Stimulated activated CD4-positive, alpha-beta T cell treated with anti-CD3 and anti-CD28 coated beads, Interleukin-2, amount 100 ng/mL, for 24 hours (primary cell): ENCODE measurements at places on chromosomes 12 and 14.
A peak's percentile ranks its signal among the peaks of the same experiment; 100 is the strongest.

- no peak for DNase-seq
Measured at GRCh38 chr14:64910847-64911495, 3.3 kb upstream of the CHURC1 start.

DNA sequence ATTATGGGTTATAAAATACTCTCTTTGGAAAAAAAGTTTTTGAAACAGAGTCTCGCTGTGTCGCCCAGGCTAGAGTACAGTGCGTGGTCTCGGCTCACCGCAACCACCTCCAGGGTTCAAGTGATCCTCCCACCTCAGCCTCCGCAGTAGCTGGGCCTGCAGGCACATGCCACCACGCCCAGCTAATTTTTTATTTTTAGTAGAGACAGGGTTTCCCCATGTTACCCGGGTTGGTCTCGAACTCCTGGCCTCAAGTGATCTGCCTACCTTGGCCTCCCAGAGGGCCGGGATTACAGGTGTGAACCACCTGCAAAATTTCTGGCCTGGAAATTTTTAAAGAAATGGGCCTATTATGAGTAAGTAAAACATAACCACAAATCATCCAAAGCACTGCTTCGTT is 3.8 kb downstream of the USP15 start:
- no peak for DNase-seq

DNA sequence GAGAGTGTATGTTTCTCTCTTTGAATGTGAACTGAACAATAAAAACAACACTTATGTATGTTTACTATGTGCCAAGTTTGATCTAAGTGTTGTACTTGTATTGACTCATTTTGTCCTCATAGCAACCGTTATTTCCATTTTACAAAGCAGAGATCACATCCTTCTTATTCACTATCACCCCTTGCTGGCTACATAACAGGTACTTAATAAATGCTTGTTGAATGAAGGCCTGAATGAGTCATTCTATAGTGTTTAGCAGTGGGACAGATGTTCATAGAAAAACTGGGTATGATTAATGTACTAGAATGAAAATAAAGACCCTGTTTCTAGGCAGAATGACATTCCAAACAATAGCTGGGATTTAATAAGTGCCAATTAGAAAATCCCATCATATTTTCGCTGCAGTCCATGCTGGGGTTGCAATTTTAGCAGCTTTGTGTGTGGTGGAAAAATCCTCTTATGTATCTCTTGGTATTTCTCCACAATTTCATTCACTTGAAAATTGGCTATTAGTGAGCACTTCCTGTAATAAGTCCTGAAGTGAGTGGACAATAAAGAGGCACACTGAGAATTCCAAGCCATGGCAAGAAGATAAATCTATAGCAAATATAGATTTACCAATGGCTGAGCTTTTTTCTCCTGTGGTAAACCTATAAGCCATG is 86.0 kb downstream of the FAR2 start:
- DNase-seq, result no peak

- DNase-seq, result peak; percentile 8
Measured at GRCh38 chr12:47902131-47902639, 2.6 kb downstream of the VDR start.

DNA sequence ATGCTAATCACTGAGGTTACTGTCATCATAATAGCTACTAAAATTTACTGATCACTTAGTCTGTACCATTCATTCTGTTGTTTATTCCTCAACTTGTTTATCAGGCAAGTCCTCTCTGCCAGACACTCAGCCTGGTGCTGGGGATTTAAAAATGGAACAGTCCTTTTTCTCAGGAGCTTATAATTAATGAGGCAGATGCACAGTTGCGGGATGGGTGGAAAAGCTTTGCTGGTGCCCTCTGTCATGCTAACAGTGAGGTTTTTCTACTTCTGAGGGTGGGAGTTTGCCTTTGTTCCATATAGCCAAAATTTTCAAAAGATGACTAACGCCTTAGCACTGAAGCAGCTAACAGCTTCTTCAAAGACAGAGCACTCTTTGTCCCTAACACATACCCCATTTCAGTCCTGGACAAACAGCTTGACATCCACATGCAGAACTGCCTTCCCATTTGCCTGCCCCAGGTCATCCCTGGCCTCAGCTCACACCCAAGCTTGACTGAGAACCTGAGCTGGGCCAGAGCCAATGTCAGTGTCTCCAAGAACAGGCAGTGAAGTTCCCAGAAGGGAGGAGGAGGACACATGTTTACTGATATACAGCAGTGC is 30.8 kb upstream of the HSPB8 start:
- no peak for DNase-seq

DNA sequence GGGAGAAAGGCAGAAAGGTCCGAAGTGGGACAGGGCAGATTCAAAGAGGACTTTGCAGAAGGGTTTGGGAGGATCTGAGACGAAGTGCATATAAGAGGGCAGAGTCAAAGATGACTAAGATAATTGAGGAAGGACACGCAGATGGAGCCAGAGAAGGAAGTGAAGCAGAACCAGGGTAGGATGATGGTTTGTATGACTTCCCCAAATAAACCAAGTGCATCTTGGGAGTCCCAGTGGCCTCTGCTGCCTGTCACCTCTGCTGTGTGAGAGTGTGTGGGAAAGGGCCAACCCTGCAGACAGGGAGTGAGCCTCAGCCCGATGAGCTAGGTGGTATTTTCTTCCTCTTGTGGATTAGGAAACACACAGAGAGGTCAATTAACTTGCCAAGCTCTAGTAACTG is 36.8 kb downstream of the FLVCR2 start:
- DNase-seq, result no peak

GRCh38 chr14:28867571-28867970 is 101.0 kb downstream of the FOXG1 start:
- no peak for DNase-seq

DNA sequence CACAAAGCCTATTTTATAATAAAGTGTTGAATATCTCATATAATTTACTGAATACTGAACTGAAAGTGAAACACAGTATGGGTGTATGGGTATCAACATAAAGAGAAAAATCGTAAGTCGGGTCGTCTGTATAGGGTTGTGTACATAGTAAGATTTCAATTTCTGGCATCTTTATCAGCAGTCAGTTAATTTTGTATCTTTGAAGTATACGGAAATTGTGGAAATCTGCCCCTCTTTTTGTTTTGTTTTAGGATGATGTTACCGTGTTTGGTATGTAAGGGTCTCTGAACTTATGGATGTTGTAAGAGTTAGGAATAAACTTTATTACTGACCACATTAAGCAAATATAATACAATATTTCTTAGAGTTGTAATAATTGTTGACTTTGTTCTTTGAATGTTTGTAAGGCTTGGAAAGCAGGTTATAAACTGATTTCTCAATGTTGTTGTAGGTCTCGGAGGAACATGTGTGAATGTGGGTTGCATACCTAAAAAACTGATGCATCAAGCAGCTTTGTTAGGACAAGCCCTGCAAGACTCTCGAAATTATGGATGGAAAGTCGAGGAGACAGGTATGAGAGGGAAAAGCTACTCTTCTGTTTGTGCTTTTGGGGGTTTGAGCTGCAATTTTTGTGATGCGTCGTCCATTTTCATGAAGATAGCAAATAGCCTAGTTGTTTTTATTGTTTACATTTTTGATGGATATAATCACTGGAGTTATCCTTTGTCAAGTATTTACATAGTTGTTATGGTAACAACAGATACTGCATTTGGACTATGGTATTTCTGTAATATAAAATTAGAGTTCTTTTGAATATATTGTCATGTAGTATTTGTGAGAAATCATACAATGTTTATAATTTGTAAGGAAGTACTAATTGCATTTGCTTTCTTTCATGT is 12.0 kb downstream of the EID3 start:
- no peak for DNase-seq

GRCh38 chr12:131796754-131797587 is 31.2 kb upstream of the MMP17 start:
- DNase-seq, result no peak

DNA sequence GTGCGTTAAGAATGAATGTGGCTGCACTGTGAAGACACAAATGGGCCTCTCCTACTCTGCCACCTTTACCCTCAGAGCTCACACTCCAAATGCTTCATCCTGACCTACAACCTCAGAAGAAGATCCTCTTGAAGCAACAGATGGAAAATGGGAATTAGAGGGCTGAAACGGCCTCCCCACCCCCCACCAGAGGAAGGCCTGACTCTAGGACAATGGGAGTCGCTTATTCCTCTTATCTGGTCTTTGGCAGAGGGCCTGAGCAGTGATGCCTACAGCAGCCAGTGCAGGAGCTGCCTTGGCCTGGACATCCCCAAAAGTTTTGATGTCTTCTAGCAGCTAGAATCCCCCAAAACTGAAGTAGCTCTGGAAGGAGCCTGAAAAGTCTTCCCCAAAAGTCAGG is 29.2 kb downstream of the BTBD7 start:
- DNase-seq, result no peak

DNA sequence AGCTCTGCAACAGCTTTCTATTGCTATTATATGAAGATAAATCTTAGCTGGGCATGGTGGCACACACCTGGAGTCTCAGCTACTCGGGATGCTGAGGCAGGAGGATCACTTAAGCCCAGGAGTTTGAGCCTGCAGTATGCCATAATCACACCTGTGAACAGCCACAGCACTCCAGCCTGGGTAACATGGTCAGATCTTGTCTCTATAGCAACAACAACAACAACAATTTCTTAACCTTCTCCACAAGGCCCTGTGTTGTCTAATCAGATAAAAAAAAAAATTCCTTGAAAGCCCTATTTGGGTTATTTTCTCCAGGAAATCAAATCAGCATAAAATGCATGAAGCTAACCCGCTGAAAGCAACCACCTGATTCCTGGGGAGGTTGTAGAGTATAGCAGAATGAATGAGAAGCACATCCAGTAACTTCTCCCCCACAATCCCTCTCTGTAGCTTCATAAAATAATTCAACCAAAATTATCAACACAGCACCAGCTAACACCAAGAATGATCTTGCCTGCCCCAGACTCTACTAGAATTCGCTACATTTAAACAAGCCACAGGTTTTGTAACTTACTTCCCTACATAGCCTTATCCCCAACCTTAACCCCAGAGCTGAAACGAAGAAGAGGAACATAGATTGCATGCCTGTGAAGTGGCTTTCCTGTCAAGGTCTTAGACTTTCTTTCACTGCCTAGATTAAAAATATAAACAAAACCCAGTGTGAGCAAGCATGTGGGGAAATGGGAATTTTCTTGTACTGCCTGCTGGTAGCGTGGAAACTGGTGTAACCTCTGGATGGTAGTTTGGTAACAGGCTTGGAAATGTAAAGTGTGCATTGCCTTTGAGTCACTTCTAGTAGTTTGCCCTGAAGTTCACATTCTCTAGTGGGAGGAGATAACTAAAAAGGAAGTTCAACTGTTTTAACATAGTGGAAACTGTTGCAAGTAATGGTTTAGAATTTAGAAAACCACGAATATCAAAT is 6.0 kb upstream of the STK38L start:
- no peak for DNase-seq

GRCh38 chr12:110498984-110499706 is 2.8 kb downstream of the VPS29 start:
- no peak for DNase-seq

DNA sequence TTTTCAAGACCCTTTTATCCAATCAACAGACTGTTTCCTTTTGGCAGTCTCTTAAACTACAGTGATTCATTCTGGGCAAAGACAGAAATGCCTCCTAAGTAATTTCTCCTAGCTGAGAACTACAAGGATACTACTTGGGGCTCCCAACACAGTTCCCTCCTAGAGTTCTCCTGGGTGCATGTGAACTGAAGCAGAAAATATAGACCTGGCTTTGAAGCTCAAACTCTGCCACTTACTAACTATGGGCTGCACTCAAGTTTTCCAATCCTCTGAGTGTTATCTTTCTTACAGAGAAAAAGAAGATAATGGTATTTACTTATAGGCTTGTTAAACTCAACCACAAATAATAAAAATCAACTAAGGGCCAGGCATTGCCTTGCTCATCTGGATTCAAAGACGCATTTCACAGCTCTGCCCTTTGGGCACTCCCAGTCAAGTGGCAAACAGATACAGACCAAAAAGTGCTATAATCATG is 97.6 kb downstream of the EFCAB11 start:
- DNase-seq, result no peak

GRCh38 chr12:3947781-3948180 is 74.6 kb upstream of the PARP11 start:
- DNase-seq, result no peak

- no peak for DNase-seq
Measured at GRCh38 chr12:94648578-94648977, 1.8 kb downstream of the TMCC3 start.

DNA sequence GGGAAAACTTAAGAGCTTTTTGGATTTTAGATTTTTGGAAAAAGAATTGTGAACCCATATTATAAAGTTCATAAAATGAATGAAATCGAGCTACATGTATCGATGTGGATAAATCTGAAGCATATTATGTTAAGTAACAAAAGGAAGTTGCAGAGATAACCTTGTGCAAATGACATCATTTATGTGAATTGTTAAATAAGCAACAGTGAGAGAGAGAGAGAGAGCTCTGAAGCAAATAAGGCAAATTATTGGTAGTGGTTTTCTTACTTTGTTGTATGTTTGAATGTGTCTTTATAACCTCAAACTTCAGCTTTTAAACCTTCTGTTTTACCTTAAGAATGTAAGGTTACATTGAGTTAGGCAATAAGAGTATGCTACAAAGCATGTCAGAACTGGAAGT is 78.8 kb downstream of the ERC1 start:
- DNase-seq, result no peak

DNA sequence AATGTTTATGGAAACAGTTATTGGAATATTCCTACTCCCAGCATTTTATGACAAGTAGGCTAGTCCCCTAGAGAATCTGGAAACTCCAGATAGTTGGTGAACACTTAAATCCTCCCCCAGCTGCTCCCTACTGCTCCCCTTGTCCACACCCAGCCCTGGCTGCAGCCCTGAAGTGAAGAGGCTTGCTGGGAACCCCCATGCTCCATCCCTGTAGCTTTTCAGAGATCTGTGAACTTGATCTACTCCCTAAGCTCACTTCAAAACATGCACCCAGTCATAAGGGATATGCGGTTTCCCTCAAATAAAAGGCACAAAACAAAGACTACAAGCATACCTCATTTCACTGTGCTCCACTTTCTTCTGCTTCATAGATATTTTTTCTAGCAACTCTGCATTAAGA is 33.2 kb downstream of the EGLN3 start:
- DNase-seq, result no peak

GRCh38 chr14:54267172-54267571 is 129.6 kb upstream of the CDKN3 start:
- no peak for DNase-seq

DNA sequence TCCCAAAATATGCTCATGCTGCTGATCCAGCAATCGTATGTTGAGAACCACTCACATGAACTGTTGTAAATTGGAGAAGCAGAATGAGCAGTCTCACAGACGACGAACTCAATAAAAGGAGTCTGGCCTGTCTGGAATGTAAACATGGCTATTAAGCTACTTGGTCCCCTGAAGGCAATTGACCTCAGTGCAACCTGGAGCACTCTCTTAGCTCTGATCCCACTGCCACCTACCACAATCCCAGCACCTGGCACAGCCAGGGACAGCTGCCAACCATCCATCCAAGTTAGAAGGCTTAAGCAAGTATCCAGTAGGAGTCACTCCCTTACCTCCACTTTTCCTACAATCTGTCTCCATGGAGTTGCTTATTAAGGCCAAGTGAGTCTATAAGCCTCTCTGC is 406.9 kb upstream of the CLEC14A start:
- DNase-seq, result no peak
